CD4-positive, alpha-beta T cell treated with Interleukin-2 at 100 ng/mL for 4 hours (primary cell): ENCODE measurements at places on chromosomes 7 and 10.

DNA sequence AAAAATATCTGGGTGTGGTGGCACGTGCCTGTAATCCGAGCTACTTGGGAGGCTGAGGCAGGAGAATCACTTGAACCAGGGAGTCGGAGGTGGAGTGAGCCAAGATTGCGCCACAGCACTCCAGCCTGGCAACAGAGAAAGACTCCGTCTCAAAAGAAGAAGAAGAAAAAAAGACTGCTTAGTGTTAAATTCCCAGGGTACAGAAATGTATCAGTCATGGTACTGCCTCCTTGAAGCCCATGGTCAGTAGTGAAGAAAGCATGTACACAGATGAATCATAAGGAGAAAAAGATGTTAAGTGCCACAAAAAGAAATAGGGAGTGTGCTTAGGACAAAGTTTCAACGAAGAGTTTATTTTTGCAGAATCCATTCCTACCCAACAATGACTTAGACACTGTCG, 62.5 kb upstream of the KMT2E start:
- DNase-seq = no peak

- DNase-seq = no peak
Observed at GRCh38 chr7:70237831-70238575, 639.7 kb downstream of the AUTS2 start.

- DNase-seq = no peak
Observed at GRCh38 chr7:75830978-75831377, 17.4 kb upstream of the CCL24 start.

GRCh38 chr7:8169171-8169570, 92.8 kb downstream of the ICA1 start:
- DNase-seq = no peak

GRCh38 chr10:71347587-71348395, 28.7 kb downstream of the SLC29A3 start:
- DNase-seq = no peak

GRCh38 chr7:42993038-42993437, 60.9 kb downstream of the MRPL32 start:
- DNase-seq = no peak

DNA sequence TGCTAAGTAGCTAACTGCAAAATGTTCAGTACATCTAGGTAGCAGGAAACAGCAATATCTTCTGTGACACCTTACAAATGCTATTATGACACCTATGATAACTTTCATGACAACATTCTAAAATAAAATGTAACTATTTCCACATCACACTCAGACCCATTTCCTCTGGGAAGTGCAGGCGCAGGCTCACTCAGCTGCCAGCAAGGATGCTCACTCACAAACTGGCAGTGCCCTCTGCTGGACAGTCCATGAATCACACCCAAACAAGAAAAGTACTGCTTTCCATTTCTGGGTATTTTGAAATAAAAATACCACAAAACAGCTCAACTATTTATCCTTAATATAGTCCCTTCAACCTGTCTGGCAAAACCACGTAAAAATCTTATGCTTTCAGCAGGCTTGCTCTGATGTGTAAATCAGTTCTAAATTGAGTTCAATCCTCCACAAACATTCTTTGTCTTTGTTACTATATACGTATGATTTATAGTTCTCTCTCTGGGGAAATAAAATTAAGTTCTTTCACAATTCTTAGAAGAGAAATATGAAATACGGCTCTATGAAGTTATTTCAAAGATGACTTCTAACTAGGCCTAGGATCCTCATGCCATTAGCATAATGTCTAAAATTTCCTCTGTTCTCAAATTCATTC, 176.6 kb downstream of the PARD3 start:
- DNase-seq = peak; percentile 70

DNA sequence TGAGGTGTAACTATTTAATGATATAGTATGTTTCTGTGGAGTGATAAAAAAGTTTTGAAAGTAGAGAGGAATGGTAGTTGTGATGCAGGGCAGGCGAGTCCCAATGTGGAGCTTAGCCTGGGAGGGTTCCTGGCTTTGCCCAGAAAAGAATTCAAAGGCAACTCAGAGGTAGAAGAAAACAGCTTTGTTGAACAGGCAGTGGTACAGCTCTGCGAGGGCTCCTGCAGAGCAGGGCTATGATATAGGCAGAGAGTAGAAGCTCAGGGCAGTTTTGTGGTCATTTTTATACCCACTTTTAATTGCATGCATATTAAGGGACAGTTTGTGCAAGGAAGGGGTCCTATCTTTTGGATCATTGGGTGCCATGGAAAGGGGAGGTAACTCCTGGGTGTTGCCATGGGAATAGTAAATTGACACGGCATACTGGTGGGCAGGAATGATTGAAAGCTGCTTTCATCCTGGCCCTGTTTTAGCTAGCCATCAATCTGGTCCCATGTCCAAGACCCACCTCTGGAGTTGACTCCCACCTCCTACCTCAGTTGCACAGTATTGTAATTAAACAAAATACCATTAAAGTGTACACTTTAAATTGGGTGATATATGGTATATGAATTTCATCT, 12.4 kb downstream of the CYP2C8 start:
- DNase-seq = no peak

DNA sequence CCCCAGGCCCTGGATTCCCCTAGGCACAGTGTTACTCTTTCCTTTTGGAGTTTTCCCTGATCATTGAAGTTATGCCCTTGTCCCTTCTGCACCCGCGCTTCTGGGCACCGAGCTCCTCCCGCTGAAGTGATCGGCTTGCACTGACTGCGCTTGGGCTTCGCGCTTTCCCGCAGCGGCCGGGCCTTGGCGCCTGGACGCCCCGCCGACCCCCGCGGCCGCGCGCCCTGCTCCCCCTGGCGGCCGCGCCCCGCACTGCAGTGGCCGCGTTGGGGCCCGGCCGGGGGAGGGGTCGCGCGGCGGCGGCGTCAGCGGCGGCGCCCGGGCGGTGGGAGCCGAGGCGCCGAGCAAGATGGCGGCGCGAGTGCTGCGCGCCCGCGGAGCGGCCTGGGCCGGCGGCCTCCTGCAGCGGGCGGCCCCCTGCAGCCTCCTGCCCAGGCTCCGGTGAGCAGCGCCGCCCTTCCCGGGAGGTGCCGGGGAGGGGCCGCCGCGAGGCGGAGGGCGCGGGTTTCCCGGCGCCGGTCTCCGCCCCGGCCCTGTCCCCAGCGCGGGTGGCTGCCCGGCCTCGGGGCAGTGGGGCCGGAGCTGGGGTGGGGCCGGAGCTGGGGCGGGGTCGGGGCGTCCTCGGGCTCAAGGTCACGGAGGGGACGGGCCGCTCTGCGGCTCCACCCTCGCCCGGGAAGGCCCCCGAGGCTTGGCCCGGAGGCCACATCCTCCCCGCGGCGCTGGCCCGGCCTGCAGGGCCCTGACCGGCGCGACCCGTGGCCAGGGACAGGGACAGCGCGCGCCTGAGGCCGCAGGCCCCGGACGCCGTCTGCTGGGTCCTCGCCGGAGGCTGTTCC, at the start of gene NIPSNAP2:
TSS of gene NIPSNAP2 (plus strand) at position 325 of the 839 bp plus-strand sequence. CDS start at position 350, 25 bp downstream.
- peak; percentile 55 for DNase-seq

DNA sequence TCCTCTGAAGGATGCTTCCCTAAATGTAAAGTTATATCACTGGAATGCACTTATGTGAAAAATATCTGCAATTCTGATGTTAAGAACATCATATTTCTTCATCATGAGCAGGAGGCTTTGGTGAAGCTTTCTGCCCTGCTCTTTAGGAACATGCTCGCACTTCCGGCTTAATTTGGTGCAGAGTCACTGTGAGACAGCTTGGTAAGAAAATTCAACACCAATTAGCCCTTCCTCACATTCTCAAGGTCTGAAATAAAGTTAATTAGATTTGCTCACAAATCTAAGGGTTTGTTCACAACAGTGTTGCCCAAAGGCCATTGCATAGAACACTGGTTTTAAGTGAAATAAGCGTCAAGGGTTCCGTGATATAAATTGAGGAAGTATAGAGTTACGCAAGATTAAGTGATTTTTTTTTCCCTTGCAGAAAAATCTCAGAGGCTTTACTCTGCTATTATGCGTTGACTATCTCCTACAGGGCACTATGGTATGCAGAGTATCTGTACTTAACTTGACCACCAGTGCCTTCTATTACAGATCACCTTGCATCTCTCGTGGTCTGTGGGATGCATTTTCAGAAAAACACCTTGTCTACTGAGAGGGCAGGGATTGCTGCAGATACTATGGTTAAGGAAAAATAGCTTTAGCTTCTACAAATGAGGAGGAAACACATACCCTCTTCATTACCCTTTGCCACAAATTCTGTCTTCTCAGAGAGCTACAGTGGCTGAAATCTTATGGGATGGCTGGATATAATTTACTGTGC, 953.9 kb downstream of the TYW1 start:
- DNase-seq = no peak

- DNase-seq = no peak
Observed at GRCh38 chr10:109451879-109452278, 471.4 kb downstream of the XPNPEP1 start.

DNA sequence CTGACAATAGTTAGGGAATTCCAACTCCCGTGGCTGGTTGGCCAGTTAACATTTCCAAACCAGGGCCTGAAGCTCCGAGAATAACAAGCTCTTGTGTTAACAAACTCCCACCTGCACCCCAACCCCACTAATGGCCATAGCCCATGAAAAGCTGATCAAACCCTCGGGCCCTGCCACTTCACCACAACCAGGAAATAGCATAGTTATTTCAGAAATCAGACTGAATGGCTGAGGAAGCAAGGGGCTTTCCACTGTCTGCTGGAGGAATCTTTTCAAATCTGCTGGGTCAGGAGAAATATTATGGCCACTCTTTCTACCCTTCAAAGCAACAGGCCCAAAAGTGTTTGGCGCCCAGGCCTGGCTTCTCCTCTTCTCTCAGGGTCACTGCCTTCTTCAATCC, 145.6 kb downstream of the GLCCI1 start:
- no peak for DNase-seq

- no peak for DNase-seq
Observed at GRCh38 chr10:10796774-10797415, 220.8 kb upstream of the CELF2 start.

GRCh38 chr10:60260321-60260720, 129.4 kb downstream of the ANK3 start:
- no peak for DNase-seq

DNA sequence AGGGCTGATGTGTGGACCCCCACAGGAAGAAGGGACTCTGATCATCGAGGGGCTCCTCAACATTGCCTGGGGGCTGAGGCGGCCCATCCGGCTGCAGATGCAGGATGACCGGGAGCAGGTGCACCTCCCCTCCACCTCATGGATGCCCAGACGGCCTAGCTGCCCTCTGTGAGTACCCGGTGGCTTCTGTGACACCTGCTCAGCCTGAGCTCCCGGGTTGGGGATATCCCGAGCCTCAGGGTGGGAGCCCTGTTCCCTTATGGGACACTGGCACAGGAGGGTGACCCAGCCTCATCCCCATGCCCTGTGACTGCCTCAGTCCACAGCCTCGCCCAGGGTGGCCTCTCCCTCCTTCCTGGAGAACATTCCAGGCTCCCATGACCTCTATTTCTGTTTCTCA, 3.9 kb upstream of the DEPP1 start:
- no peak for DNase-seq

GRCh38 chr7:148738737-148739535, 40.2 kb downstream of the CUL1 start:
- no peak for DNase-seq

DNA sequence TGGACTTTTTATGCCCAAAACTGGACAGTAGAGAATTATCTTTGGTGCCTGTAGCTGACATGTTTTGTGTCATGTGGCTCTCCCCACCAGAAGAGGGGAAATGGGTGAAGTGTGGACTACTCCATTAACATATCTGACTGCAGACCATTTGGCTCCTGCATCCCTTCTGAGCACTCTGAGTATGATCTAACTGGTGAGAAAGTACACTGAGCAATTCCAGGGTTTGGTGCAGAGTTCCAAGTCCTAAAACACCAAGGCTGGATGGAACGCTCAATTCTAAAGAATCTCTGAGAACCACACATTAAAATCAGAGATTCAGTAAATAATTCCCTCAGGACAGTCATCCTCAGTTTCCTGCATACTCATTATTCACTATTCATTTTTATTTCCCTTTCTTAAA, 22.8 kb upstream of the OSBPL3 start:
- DNase-seq = no peak

GRCh38 chr7:74479961-74480829, 26.5 kb downstream of the GTF2IRD1 start:
- no peak for DNase-seq

DNA sequence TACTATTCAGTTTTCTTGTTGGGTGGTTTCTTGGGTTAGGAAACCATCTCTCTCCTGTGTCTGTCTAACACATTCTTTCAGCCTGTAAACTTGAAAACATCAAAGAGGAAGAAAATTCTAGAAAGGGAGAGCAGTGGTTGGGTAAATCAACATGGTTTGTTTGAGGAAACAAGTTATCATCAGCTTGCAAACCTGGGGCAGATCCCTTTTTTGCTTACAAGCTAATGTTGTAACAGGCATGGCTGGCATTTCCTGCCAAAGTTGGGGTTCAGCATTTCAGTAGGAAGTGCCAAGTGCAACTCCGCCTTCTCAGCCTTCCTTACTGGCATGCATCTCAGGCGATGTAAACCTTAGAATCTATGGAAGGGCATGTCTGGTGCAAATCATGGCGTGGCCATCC, 112.6 kb downstream of the EEPD1 start:
- no peak for DNase-seq

DNA sequence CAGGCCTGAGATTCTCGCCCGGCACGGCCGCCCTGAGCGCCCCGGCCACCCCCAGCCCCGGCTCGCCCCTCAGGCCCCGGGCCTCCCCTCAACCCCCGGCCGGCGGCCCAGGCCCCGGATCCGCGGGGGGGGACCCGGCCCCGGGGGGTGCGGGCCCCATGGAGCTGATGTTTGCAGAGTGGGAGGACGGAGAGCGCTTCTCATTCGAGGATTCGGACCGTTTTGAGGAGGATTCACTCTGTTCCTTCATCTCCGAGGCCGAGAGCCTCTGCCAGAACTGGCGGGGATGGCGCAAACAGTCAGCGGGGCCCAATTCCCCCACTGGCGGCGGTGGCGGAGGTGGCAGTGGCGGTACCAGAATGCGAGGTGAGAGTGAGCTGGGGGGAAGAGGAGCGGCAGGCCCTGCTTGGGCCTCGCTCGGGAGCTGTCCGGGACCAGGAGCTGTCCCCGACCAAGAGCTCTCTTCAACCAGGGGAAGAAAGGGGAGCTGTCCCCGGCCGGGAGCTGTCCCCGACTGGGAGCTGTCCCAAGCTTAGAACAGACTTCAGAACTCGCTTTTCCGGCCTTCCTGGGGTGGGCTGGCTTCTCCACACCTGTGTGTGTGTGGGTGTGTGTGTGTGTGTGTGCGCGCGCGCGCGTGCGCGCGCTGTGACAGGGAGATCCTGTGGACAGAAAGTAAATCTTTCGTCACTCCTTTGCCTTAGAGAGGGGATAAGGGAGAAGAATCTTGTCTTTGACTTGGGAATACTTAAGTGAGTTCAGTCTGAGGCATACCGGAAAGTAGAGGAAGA, 510 bp downstream of the ZSWIM8 start:
- DNase-seq = peak; percentile 41

DNA sequence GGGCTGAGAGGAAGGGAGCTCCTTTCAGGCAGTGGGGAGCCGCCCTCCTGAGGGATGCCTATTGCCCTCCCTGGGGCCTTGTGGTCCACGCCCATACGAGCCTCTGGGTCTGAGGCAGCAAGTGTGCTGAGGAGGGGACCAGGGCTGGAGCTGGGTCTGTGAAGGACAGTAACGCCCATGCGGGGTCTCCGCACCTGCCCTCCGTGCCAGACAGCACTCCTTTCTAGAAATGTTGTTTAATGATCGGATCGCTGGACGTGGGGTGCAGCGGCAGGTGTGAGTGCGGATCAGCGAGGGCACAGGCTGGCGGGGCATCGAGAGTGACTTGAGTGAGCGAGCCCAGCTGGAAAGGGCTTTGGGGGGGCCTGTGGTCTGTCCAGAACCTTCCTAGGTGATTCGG, 70.1 kb downstream of the ELFN1 start:
- DNase-seq = no peak
